Dermis blood vessel endothelial cell (primary cell): ENCODE measurements at places on chromosomes 6 and 20. TPM values are rescaled to one million over a fixed set of nuclear protein-coding genes. Genes with fewer than 3 reads are reported as not detected.

Gene BEND6
- 0.14 and 0.34 TPM in 2 replicates for total RNA-seq

DNA sequence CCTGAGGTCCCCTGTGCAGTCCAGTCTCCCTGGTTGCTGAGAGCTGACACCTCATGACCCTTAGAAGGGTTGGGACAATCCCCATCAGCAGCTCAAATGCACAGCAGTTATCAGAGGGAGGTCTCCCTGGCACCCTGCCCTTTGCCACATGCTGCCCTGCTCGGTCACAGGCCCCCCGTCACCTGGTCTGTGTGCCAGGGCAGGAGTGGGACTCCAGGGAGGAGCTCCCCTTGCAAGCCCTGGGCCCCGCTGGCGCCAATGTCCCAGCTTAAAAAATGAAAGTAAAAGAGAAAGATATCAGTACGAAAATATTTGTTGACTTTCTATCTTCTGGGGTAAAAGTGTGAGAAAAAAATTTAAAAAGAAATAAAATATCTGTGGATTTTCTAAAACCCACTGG, 68.1 kb upstream of the SLC22A16 start:
- DNase-seq = no peak

- DNase-seq = no peak
These were observed 37.2 kb upstream of the TFB1M start for GRCh38 chr6:155351273-155352129.

DNA sequence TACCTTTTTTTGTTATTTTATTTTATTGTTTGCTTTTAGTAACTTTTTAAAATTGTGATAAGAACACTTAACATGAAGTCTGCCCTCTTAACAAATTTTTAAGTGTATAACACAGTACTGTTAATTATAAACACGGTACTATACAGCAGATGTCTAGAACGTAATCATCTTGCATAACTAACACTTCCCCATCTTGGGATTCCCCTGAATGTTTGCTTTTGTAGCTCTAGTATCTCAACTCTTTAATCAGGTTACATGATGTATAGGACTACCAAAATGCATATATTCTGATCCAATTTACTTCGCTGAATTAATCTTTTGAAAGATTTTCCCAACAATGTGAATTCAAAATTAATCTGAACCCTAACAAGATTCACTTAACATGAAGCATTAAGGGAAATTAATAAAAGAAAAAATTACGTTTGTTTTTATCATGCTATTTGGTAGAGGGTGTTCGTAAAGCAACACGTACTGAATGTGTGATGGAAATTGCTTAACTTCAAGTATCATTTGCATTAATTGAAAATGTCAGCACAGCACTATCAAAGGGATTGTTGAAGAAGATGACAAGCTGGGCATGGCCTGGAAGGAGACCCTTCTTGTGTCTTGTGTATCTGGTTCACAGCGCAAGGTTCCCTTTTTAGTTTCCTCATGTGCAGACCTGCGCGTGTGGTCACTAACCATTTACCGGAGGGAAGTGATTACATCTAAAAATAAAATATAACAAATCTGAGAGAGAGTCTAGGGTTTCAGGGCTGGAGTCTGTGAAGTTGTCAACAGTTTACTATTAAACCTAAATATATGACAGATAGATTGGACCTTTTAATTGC, 15.2 kb downstream of the COL19A1 start:
- no peak for DNase-seq

Gene ARFGEF3
- total RNA-seq = 2.0 and 5.8 TPM in 2 replicates

Gene WFDC12
- not detected in 2 replicates for total RNA-seq

DNA sequence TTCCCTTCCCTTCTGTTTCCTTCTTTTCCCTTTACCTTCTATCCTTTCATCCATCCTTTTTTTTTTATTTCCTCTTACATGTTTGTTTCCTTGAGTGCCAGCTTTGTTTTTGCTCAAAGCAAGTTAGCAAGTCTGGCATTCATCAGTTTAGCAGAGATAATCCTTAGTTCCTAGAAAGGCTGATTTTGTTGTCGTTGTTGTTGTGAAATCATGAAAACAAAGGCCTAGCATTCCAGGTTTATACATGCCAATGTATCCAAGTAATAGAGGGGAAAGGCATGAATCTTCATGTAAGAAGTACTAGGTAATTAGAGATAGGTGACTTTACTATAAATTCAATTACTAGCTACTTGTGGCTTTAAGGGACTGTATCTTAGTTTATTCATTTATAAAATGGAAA, 45.9 kb downstream of the TFAP2B start:
- DNase-seq = no peak

DNA sequence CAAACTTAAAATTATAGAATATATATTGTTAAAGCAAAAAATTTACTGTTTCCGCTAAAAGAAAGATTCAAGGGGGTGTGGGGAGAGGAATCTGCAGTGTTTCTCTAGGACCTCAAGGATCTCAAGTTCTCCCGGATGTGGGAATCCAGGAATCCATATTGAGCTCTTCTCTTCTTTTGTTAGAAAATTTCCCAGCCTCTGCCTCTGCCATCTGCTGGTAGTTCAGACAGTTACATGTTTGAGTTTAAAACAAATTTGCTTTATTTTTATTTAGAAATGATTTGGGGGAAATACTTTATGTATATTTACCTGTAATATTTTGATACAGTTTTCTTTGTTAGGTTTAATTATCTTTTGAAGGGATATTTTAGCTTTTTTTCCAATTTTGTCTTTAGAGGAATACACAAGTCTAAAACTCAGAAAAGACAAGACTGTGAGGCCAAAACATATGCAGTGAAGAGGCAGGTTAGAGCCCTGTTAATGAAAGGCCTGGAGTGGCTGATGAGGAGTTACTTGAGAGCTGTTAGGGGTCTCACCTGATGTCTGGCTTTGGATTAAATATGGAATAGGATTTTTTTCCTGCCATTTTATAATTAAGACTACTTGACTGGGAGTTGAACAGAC, 268.8 kb downstream of the ARID1B start:
- peak; percentile 62 for DNase-seq

Gene MOXD1
- 0.34 and 0.65 TPM in 2 replicates for total RNA-seq

Gene RAET1E
- 0.09 TPM in 1 of 2 replicates, not detected in the other for total RNA-seq

DNA sequence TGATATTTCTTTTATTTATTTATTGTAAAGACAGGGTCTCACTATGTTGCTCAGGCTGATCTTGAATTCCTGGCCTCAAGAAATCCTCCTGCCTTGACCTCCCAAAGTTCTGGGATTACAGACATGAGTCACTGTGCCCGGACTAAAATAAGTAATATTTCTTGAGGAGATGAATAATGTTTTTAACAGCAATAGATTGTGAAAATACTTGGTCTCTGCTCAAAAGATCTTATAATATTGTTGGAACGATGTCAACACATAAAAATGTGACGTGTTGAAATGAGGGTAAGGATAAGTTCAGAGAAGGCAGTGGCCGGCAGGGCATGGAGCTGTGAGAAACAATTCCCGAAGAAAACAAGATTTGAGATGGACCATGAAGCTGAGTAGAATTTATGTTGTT, 178.7 kb downstream of the GJA1 start:
- no peak for DNase-seq

Gene CAP2
- total RNA-seq = 2.6 and 3.3 TPM in 2 replicates

Gene OR10C1
- total RNA-seq = not detected in 2 replicates

Gene PGC
- not detected in 2 replicates for total RNA-seq

GRCh38 chr6:155290491-155290890, 23.8 kb downstream of the TFB1M start:
- no peak for DNase-seq

DNA sequence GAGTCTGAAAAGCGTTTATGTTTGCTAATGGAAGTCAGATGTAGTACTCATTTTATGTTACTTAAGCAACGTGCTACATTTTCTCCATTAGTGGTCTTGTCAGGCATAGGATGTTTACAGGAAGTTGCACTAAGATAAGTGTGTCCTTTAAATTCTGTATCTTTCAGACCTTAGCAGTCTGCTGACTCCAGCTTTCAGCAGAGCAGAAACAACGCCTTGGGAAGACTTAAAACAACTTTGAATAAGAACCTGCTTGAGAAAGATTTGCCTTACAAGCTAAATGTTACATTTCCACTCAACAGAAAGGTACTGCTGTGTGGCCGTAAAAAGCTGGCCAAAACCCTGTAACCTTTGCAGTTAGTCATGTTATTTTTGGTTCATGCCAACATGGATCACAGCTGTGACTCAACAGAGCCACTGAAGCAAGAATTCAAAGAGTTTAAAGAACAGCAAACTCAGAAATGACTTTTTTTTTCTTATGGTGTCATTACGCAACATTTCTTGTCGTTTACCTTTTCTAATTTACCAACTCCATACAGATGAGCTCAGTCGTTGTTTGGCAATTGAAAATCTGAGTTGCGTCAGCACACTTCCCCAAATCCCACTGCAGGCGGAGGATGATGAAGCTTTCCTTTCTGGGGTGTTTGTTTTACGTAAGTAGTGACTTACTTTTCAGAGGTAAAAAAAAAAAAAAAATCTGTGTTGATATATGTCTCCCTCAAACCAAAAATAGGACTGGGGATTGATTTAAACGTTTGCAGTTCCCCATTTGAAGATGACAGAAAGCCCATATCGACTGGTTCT, 27.9 kb upstream of the BMP6 start:
- DNase-seq = peak; percentile 74

- no peak for DNase-seq
These were observed 13.2 kb upstream of the MAP3K4 start for GRCh38 chr6:160978141-160978901.

Gene PHACTR1
- total RNA-seq = 2.4 and 4.1 TPM in 2 replicates

DNA sequence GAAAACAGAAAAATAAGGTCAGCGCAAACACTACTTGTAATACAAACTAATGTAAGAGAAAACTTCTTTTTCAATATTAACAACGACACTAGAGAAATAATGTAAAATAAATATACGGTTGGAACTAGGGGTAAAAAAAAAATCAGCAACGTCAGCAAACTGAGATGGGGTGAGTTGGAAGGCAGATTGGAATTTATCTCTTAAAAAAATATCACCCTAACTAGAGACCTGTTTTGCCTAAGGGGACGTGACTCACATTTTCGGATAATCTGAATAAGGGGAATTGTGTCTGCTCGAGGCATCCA, 705 bp upstream of the UTRN start:
- DNase-seq = no peak

DNA sequence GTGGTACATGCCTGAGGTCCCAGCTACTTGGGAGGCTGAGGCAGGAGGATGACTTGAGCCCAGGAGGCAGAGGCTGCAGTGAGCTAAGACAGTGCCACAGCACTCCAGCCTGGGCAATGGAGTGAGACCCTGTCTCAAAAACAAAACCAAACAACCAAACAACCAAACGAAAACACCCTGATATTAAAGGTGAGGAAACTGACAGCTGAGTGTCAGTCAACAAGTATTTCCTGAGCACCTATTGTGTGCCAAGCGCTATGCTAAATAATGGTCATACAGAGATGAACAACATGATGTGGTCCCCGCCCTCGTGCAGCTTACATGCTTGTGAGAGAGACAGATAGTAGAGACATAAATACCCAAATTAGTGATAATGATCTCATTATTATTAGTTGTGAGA, 1.9 kb upstream of the TULP1 start:
- DNase-seq = no peak

DNA sequence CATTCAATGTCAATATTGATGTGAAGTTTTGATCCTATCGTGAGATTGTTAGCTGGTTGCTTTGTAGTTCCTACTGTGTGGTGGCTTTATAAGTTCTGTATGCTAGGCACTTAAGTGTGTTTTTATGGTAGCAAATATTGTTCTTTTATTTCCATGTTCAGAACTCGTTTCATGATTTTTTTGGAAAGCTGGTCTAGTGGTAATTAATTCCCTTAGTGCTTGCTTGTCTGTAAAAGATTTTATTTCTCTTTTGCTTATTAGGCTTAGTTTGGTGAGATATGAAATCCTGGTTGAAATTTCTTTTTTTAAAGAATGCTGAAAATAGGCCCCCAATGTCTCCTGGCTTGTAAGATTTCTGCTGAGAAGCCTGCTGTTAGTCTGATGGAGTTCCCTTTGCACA, 27.8 kb upstream of the PLCB1 start:
- no peak for DNase-seq

Gene MTCH1
- 290 and 303 TPM in 2 replicates for total RNA-seq

DNA sequence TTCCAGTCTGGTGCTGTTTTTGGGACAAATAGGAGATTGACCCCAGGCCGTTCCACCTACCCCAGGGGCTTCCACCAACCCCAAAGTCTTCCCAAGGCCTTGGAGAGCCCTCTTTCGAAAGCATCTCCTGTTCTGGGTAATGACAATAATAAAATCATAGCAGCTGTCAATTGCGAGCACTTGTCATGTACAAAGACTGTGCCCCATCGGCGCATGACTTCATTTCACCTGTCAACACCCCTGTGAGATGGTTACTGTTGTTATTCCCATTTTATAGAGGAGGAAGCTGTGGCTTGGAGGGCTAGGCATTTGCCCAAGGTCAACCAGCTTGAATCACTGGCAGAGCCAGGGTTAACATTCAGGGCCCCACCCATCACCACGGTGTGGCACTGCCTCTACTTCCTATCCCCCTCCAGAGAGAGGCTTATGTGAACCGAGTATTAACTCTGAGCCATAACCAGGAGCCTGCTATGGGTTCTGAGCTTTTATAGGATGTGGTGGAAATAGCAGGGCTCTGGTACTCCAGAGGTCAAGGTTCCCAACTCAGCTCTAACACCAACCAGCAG, 51.2 kb downstream of the HNF4A start:
- DNase-seq = no peak

GRCh38 chr6:91352878-91353277, 766.0 kb upstream of the MAP3K7 start:
- DNase-seq = no peak

DNA sequence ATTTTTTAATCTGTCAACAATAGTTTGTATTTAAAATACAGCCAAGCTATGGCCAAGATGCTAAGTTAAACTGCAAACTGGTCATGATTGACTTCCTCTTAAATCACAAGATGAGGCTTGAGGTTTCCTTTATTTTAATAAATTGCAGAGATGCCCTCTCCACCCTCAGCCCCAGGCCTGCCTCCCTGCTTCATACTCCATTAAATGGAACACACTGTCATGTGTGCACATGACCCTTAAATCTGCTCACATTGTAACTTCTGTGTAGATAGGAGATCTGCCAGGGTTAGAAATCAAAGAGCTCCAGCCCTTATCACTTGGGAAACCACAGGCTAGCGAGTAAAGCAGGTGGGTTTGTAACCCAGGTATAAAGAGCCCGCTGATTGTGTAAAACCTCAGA, 20.8 kb downstream of the DUSP22 start:
- peak; percentile 21 for DNase-seq

Gene MAFB
- 3.4 and 5.9 TPM in 2 replicates for total RNA-seq

Gene OR2H2
- not detected in 2 replicates for total RNA-seq

Gene HLA-G
- not detected in 2 replicates for total RNA-seq

Gene TMEM30A
- 282 and 305 TPM in 2 replicates for total RNA-seq

GRCh38 chr6:121223930-121224329, 110.3 kb downstream of the TBC1D32 start:
- no peak for DNase-seq

Gene B4GALT5
- total RNA-seq = 63.3 and 65.1 TPM in 2 replicates

GRCh38 chr20:60921022-60921622, 330.9 kb upstream of the CDH4 start:
- DNase-seq = peak; percentile 1

DNA sequence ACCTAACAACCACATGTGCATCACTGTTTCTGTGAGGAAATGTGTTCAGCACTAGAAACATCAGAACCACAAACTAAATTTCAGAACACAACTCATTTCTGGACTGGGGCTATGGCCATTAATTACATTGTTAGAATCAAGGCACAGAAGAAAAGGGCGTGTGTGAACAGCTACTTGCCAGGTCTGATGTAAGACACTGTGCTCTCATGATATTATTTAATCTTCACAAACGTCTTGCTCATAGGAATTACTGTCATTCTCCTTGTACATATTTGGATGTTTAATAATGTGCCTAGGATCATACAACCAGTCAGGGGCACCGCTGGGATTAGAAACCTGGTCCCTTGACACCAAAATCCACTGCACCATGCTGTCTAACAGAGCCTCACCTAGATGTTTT, 14.8 kb downstream of the ADGRF1 start:
- DNase-seq = no peak

Gene HLA-DPA1
- 0.34 and 17.4 TPM in 2 replicates for total RNA-seq
